Activated CD8-positive, alpha-beta memory T cell treated with anti-CD3 and anti-CD28 coated beads, Interleukin-2, amount 50 U/mL, for 4 hours (primary cell): ENCODE measurements at places on chromosomes 2 and 18.

DNA sequence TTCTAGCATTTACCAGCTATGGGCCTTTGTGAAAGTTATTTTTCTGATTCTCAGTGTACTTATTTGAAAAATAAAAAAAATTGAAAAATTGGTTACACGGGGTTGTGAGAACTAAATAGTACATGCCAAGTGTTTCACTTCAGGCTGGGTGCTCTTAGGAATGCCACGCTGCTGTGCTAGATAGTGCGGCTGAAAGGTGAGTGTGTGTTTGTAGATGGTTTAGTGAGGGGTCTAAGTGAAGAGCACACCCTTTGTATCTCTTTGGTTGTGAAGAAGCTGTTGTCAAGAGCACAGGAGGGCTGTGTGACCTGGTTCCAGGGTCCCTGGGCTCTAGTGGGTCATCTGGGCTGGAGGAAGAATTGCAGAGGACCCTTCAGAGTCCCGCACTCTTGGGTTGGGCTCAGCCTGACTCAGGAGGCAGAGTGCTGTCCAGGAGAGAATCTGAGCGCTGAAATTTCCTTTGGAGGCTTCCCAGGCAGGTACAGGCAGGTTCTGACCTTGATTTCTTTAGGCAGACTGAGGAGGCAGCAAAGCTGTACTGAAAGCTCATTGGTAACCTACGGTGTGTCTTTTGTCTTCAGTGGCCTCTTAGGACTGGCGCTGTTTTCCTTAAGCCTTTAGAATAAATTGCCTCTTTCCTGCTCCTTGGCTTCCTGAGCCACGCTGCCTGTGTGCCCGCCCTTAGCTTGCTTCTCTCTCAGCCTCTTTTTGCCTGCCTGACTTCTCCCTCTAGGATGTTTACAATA lies 44.4 kb downstream of the MAP4K4 start:
- DNase-seq, result no peak

DNA sequence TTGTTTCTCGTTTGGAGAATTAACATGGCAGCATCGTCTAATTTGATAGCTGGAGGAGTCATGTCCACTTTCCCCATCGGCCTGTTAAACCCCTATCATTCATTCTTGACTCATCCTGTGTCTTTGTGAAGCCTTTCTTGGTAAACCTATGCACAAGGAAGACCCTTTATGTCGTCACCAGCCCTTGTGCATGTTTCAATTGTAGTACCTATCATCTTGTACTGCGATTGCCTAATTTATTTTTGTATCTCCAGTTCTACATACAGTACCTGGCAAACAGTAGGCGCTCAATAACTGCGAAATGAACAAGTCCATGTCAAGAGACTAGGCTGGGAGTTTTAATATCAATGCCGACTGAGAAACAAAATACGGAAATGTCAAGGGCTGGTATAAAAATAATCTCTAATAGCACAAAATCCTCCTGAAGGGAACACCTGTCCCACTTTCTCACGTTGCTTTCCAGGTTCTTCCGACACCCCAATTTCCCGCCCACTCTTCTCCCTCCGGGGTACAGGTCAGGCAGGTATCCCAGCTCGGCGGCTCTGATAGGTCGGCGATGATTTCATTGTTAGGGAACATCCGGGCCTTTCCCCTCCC lies 1.3 kb upstream of the PPM1B start:
- no peak for DNase-seq

DNA sequence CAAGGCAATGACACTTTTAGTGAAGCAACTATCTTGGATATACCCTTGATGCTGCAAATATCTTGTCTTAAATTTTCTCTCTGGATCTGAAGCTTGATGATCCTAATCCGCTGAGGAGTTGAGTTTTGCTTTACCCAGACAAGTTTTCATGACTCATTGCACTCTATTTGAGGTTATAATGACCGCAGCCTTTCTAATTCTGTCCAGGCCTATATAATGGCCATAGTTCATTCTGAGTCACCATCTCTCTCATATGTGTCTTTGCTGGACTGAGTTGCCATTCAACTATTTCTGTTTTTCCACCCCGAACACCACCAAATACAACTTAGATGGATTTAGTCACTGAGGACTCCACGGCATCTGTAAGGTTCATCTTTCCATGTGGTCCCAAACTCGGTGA lies 802.1 kb upstream of the FAM98A start:
- DNase-seq, result no peak

DNA sequence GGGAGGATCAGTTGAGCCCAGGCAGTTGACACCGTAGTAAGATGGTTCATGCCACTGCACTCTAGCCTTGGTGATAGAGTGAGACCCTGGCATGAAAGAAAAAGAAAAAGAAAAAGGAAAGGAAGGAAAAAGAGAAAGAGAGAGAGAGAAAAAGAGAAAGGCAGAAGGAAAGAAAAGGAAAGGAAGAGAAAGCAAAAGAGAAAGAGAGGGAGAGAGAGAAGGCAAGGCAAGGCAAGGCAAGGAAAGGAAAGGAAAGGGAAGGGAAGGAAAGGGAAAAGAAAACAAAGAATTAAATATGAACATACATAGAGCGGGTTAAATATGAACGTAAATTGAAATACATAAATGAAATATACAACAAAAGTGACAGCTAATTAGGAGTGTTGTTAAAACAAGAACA lies 167.5 kb upstream of the SETBP1 start:
- no peak for DNase-seq

DNA sequence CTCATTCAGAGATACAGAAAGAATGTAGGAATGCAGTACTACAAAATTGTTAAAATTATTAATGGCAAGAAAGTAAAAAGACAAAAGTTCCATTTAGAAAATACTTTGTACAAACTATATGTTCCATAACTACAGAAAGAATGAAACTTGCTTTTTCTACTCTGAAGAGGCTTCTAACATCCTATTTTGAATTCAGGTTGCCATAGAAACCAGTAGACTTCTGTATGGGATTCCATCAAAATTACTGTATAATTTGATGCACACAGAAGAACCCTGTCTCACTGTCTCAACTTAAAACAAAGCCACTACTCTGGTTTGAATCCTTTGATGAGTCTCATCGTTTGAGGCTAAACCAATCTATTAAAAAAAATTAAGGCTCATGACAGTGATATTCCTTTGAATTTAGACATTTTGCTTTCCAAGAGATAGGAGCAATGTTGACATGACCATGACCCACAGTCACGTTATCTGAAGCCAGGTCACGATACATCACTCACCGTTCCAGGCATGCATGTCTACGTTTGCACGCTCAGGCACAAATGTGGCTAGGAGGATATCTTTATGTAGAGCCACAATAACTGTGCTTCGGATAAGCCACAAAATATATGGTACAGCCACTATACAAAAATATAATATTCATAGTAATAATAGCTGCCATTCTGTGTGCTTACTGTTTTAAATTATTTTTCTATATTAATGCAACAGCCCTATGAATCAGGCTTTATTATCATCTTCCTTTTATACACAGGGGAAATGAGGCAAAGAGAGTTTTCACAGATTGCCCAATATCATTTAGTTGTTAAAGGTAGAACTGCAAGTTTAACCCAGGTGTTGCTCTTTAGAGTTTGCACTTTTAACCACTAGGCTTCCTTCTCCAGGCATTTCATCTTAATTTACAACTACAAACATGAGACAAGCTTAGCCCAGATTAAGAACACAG lies 82.4 kb downstream of the CACNB4 start:
- DNase-seq, result no peak

DNA sequence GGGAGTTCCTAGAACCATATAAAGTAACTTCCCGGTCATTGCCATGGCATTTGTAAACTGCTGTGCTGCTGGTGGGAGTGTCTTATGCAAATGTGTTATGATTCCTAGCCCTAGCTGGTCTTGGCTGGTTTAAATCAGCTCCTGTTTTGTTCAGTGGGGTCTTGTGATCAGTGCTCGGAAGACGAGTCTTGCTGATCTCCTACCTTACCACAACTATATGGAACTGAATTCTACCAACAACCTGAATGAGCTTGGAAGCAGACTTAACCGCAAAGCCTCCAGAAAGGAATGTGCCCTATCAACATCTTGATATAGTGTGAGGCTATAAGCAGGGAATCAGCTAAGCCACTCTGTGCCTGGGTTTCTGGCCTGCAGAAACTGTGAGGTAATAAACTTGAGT lies 33.5 kb downstream of the POLE4 start:
- DNase-seq, result no peak

- DNase-seq, result no peak
Observed at GRCh38 chr18:39259736-39260135, 1694.1 kb upstream of the CELF4 start.

DNA sequence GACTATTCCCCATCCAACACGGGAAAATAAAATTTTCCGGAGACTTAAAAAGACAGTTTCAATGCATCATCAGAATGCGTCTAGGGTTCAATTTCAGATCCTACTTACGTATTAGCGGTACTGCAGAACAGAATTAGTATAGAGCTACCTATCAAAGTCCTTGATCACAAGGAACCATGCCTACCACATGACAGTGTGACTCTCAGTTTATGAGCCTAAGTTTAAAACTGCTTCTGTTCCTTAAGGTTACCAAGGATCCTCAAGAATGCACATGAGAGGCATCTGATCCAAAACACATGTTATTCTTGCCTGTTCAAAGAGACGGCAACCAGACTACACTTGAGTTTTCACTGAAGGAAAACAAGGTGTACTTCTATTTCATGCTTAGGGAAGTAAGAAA lies 369.7 kb downstream of the EPHA4 start:
- no peak for DNase-seq

- DNase-seq, result no peak
Observed at GRCh38 chr18:75179819-75180600, 28.9 kb downstream of the PTGR3 start.

GRCh38 chr18:46481048-46481846 lies 175.8 kb downstream of the LOXHD1 start:
- peak; percentile 54 for DNase-seq

DNA sequence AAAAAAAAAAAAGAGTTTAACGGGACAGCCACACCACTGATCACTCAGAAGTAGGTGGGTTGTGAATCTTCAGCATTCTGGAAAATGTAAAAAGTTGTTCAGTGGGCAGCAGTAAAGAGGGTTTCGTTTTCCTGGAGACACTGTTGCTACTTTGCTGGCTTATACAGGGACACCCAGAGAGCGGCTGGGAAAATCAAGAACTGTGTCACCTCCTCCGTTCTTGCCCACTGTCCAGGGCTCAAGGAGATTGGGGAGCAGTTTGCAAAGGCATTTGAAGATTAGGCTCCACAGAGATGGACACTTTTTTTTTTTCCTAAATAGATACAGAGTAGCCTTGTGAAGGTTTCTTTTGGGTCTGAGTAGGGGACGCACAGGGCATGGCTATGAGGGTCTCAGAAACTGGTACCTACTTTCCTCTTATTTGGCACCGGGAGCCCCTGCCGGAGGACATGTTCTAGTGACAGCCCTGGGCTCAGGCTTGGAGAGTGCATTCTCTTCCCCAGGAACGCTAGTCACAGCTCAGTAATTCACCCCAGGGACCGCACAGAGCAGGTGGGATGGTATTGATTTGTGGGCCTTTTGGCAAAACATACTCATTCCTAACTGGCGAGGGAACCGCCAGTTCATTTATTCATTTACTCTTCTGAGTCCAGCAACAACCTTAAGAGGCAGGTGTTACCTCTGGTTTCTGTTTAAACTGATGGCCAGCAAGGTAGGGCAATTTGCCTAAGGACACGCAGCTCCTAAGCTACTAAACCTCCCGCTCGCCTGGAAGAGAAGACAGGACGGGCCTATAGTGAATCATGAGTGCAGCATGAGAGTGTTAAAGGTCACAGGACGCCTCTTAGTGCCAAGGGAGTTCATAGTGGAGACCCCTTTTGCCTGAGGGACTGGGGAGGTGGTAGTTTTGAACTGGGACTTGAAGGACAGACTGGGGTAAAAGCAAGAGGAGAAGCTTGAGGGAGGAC lies 53.1 kb downstream of the HPCAL1 start:
- no peak for DNase-seq

DNA sequence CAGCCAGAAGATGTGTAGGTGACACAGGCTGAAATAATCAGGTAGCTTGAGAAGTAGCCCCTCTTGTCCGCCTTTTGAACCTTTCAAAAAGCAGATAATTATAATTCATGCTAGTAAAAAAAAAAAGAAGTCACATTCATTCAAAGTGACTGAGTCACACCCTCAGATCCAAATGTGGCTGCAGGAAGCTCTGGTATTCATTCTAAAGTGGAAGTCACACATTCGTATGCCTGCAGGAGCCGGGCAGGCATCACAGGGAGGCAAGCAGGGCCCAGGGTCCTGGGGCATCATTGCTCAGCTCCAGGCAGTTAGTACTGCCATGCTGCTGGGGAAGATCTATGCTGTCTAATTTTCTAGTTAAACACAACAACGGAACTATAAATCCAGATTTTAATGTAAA lies 21.7 kb upstream of the RAB11FIP5 start:
- no peak for DNase-seq

DNA sequence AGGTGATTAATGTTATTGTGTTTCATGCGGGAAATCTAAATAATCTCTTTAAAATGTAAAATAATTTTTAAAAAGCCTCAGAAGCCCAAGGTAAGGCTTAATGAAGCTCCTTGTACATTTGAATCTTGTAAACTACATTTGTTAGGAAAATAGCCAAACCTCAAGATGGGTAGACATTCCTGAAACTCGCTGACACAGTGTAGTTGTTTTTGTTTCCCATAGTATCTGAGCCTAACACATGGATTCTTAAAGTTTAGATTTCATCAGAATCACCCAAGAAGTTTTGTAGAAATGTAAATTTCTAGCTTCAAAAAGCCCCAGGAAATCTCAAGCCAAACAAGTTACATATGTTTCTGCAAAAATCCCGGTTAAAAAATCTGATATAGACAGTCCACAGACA lies 1221.1 kb upstream of the ACVR2A start:
- DNase-seq, result no peak

DNA sequence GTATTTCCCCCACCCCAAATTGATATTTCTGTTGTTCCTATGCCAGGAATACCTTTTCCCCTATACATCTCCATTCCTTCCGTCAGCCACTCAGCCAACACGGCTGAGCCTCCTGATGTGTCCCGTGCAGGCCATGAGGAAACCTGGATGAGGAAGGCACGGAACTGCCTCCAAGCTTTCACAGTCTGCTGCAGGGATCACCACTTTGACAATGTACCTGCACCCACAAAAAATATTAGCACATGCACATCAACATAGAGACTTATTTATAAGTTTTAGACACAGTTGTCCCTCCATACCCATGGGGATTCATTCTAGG lies 101.4 kb upstream of the PPP1CB start:
- no peak for DNase-seq
